ENCODE measurements at places on chromosomes 11 and 22.

GRCh38 chr11:27497284-27497866, 9.2 kb downstream of the LIN7C start:
- DNase-seq, result no peak
- no peak overlapping the region for H3K27ac ChIP-seq
- H3K4me1 ChIP-seq, result peaks cover 13% of the 10 kb centered on the region
- no peak overlapping the region for H3K4me3 ChIP-seq

- H3K36me3 ChIP-seq, result no peaks in the 10 kb centered on the region
- H3K4me3 ChIP-seq, result peak overlapping the region; percentile 72
- H3K4me1 ChIP-seq, result peaks cover 14% of the 10 kb centered on the region
- peak; percentile 66 for DNase-seq
- peaks cover 30% of the 10 kb centered on the region for H3K27me3 ChIP-seq
These were observed 907 bp upstream of the PHLDA2 start for GRCh38 chr11:2929950-2930703.

DNA sequence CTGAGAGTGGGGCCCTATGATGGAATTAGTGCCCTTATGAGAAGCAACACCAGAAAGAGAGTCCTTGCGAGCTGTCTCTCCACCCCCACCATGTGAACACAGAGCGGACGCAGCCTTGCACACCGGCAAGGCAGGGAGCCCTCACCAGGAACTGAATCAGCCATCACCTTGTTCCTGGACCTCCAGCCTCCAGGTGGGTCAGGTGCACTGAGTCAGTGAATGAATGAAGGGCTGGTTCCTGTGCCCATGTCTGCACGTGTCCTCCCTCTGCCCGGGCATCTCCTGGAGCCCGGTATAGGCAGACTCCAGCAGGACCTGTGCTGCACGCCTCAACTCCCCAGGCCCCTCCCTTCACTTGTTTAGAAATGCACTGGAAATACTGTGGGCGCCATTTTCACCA, 54.9 kb downstream of the LINC01488 start:
- H3K4me1 ChIP-seq, result peaks cover 6% of the 10 kb centered on the region
- no peak overlapping the region for H3K27ac ChIP-seq

- peaks cover 19% of the 10 kb centered on the region for H3K4me1 ChIP-seq
- H3K4me3 ChIP-seq, result no peak overlapping the region
- no peaks in the 10 kb centered on the region for H3K36me3 ChIP-seq
- H3K27me3 ChIP-seq, result no peaks in the 10 kb centered on the region
- no peak for DNase-seq
These were observed 81.4 kb upstream of the GRIK4 start for GRCh38 chr11:120430146-120430545.

- no peaks in the 10 kb centered on the region for H3K27me3 ChIP-seq
- H3K4me3 ChIP-seq, result no peak overlapping the region
- no peak for DNase-seq
These were observed 45.0 kb downstream of the BCR start for GRCh38 chr22:23225337-23225723.

All from activated naive CD8-positive, alpha-beta T cell treated with anti-CD3 and anti-CD28 coated beads for 36 hours (primary cell).